ENCODE measurements at places on chromosomes 1 and 21.

DNA sequence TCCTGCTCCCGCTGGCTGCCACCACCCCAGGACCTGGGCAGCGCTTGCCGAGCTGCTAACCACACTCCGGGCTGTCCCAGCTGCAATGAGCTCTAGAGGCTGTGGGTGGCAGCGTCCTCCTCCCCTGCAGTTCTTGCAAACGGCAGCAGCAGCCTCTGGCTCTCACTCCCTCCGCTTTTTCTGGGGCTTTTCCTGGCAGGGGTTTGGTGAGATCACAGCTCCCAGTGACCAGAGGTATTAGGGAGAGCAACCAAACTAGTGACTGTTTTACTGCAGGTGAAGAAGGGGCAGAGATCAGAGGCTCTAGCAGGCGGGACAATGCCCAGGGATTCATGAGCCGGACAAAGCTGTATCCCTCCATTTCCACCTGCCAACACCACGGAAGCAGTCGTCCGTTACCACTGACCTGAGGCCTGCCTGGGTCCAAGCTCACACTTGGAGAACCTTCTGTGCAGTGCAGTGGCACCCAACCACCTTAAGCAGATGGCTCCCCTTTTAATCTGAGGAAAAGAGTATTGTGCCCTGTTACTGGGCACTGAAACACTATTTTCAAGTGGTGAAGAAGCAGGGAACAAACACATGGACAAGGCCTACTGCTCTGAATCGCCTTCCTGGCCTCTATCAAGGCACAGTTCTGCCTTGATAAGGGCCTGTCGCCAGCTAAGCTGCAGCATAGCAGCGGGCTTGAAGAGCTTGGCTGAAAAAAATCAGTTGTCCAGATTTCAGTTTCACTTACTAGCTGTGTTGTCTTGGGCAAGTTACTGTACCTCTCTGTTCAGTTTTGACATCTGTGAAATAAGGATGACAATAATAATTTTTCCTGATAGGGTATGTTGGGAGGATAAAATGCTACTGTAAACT is at the start of gene F5:
Gene F5 (minus strand): TSS at position 87 of the 861 bp plus-strand sequence. CDS start 95 bp downstream, outside the sequence.
- peak; percentile 100 for ATAC-seq

- ATAC-seq: no peak
These were observed 113.0 kb downstream of the CRYAA start for GRCh38 chr21:43281661-43282357.

DNA sequence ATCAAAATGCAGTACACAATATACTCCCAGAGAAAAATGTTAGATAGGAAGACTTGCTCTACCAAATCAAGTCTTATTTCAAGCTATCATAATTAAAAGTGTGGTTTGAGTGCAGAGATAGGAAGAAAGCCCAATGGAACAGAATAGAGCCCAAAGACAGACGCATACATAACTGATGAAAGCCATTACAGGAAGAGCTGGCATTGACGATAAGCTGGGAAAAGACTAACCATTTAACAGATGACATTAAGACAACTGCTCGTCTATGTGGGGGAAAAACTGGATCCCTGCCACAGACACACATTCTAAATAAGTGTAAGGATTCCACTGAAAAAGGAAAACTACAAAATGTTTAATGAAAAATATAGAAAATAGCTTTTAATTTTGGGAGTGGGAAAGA is 85.5 kb downstream of the NGF start:
- peak; percentile 24 for ATAC-seq

DNA sequence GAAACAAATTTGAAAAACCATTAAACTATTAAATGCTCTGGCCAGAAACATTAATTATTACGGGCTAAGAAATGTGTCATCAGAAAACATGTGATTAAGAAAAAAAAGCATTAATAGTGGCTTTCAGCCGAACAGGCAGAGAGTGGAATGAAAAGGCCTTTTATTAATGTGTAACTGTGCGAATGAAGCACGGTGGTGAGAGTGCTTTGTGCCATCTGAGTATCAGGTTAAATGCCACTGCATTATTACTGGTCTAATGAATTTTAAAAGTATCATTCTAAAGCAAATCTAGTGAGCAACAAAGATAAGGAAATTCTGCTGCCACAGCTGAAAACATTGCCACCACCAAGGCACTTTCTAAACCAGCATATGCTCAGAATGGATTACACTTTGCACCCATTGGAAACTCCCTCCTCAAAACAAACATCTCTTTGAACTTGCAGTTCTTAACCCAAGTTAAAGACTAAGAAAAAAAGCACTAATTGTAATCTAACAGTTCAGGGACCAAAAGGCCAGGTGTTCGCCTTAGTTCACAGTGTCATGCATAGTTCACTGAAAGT is 30.0 kb upstream of the SSX2IP start:
- peak; percentile 43 for ATAC-seq

DNA sequence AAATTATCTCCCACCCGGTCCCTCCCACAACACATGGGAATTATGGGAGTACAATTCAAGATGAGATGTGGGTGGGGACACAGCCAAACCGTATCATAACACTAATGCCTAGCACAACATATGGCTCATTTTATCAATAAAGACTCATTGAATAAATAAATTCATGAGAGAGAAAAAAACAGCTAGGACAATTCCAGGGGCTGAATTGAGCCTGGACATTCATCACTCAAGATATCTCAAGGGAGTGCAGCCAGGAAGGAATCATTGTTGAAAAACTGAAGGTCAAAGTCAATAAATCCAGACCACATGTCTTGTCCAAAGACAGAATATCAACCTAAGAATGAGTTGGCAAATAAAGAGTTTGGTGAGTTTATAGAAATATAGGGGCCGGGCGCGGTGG is 644.1 kb downstream of the PLPP3 start:
- ATAC-seq: no peak

DNA sequence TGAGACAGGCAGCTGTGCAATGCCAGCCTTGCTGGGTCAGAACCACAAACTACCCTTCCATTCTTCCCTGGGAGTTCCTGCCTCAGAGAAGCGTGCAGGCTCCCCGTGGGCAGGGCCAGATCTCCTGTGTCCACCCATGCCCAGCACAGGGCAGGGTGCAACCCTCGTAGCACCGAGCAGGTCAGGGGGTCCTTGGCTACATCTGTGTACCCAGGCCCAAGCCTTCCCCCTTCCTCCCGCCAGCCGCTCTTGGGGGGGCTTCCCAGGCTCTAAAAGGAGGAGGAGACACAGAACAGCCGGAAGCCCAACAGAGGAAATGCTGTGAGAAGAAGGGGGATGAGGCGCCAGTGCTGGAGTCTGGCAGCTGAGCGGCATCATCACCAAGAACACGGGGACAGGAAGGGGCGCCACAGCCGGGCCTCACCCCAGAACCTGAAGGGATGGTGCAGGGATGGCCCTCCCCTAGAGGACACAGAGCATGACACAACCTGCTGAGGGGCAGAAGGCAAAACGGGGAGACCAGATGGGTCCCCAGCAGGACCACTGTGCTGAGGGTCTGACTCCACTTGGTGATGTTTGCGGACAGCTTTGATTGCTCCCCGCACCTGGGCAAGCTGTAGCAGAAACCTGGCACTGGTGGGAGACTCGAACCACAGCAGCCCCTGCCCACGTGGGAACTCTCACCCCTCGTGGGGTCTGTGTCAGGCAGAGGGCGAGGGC is 233.2 kb downstream of the NPHP4 start:
- no peak for ATAC-seq

DNA sequence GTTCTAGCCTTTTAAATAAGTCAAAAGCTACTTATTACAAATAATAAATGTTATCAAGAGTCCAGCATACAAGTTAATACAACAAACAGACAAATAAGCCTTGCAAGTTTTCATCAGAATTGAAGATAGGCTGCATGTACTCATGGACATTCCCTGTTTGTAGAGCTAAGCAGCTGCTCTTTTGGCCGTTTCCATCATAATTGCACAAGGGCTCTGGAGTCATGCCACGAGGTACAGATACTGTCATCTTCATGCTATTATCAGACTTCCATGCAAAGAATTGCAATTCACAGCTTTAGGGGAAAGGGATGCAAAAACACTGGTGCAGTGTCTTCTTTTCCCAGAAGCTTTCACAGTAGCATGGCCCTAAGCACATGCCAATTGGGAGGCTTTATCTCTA is 52.8 kb upstream of the TBX15 start:
- no peak for ATAC-seq

DNA sequence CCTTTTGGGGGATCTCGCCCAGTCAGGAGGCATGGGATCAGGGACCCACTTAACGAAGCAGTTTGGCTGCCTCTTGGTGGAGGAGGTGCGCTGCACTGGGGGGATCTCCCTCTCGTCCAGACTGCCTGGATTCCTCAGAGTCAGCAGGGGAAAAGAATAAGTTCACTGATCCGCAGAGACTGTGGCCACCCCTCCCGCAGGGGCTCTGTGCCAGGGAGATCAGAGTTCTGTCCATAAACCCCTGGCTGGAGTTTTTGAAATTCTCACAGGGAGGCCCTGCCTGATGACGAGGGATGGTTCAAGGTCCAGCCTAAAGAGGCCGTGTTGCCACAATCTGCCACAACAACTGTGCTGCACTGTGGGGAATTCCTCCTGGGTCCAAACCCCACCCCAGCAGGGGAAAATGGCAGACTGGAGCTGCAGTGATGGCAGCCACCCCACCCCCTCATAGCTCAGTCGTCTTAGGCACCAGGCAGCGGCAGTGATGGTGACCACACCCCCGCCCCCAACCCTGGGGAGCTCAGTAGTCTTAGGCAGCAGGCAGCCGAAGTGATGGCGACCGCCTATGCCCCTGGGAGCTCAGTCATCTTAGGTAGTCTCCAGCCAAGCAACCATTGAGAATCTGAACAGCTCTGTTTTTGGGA is 273.8 kb upstream of the USP25 start:
- ATAC-seq: no peak

DNA sequence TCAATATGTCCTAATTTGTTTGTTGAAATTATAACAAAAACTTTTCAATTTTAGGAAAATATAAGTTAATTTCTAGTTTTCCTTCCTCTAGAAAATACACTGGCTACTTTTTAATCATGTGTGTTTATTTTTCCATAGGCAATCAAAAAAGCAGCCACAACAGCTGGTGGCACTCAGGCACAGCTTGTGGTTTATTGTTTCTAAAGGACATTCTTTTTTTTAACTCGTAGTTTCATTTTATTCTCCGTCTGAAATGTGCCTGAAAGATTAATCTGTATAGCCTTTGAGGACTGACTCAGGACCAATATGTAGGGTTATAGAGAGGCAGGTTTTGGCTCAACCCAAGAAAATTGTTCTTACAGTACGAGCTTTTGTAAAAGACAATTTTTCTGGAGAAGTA is 20.7 kb upstream of the STX12 start:
- no peak for ATAC-seq

DNA sequence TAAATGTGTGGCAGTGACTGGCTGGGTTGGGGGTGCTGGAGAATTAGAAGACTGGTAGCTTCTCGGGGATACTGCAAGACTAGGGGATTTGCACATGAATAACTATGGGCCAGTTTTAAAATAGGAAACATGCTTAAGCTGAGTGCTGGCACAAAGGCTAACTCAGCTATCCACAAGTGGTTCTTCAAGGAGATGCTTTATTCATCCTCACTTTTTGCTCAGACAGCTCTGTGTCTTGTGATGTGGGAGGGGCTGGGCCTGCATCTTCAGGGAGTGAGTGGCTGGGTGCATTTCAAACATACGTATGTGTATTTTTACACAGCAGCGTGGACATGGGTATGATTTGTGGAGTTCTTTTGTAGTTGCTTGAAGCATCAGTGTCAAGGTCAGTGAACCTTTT is 2.3 kb downstream of the COQ8A start:
- ATAC-seq: no peak

- ATAC-seq: no peak
These were observed 635 bp upstream of the MMEL1 start for GRCh38 chr1:2633366-2633935.

- no peak for ATAC-seq
These were observed 520.4 kb upstream of the CXADR start for GRCh38 chr21:16992448-16992847.

DNA sequence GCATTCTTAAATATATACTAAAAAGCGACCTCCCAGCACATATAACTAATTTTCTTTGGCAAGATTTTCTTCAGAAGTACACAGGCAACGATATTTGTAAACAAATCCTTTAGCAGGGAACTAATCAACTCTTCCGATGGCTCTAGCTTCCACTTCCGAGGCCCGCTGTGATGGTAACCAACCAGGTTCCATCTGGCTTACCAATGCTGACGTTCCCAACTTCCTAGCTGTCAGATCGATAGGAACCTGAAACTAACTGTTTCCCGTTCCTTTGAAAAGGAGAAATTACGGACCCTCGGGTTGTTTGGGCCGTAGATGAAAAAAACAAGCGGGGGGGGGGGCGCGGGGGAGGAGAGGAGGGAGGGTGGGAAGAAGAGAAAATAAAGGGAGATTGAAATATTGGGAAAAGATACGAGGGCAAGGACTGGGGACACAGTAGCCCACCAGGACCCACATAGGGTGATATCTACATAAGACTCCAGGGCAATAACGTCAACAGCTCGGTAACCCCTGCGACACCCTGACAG is 513 bp downstream of the GTF2B start:
- peak; percentile 77 for ATAC-seq

DNA sequence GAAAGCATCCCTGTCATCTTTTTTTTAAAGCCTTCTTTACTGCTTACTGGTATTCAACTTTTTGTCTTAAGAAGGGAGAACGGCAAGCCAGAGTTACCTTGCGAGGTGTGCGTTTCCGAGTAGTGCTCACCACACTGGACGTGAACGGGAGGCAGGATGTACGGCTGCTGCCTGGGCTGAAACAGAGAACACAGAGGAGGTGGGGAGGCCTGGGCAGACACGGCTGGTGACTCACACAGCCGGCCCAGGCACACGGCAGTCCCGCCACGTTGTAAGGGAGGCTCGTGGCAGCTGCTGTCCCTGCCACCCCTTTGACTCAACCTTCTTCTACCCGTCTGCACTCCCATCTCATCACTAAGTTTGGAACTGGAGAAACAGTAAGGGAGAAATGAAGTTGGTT is 105.8 kb downstream of the SMYD2 start:
- ATAC-seq: peak; percentile 94

- ATAC-seq: no peak
These were observed 3.1 kb downstream of the NUAK2 start for GRCh38 chr1:205318231-205318991.

GRCh38 chr21:17733209-17733608 is 85.9 kb downstream of the C21orf91 start:
- no peak for ATAC-seq

DNA sequence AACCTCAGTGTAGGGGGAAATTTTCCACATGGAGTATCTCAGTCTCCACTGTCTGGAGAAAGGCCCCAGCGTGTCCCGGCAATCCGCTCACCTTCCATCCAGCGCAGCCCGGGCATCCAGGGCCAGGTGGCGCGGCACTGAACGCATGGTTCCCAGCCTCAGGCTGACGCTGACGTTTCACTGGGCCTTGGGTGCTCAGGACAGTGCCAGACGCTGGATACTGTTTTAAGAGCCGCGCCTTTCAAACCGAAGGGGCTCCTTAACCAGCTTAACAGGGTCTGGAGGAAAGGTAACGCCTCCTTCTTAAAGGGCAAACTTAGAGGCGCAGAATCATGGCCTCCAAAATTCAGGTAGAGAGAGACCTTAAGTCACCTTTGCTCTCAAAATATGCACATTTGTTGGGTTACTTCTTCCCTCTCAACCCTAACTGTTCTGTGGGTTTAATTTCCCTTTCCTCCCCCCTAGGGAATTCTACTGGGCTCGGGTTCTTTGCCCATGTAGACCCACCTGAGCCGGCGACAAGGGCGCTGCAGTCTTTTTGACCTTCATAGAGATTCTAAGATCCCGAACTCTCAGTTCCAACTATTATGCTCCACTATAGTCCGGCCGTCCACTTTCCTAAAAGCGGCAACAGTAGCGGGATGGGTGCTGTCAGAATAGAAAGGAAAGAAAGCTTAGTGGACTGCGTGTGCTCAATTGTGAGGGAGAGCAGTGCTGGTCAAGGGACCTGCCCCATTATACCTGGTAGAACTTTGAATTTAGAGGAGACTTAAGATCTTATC is 3.5 kb upstream of the LHX9 start:
- ATAC-seq: no peak

All from SK-N-SH treated with all-trans-retinoic acid at 6 μM for 48 hours (cell line).